CD4-positive, alpha-beta T cell treated with Interleukin-15 for 4 hours (primary cell): ENCODE measurements at places on chromosomes 16 and 17.

- no peak for DNase-seq
Observed at GRCh38 chr17:55307879-55308278, 43.1 kb downstream of the HLF start.

DNA sequence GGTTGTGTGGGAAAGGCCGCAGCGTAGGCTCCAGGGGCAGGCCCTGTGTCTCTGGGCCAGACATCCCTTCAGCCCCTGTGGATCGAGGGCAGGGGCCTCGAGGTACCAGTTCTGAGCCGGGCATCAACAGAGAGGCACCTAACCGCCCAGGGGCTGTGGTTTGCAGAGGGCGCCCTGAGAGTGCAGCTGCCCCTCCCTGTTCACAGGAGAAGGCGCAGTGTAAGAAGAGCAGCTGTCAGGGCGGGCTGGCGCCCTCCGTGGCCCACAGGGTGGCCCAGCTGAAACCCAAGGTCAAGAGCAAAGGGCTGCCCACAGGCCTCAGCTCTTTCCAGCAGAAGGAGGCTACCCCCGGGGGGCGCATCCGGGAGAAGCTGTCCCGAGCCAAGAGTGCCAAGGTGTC, 56.5 kb downstream of the ACTG1 start:
- no peak for DNase-seq

DNA sequence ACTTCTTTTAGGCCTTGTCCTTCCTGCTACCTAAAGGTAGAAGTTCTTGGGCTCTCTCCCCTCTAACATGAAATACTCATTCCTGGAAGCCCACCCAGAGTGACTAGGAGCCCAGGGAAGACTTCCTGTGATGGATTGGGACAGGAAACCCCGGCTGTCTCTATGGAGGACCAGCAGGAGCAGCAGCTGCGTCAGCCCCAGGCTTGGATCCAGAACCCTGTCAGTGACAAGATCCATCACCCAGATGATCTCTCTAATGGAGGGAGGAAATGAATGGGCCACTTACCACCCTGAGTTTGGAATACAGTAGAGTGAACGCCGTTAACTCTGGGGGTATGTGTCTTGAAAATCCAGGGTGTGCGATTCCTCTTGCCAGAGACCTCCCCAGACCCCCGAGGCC, 195.7 kb upstream of the WSCD1 start:
- no peak for DNase-seq

GRCh38 chr16:13291591-13292333, 390.4 kb downstream of the SHISA9 start:
- no peak for DNase-seq

GRCh38 chr16:48914070-48914469, 304.1 kb upstream of the N4BP1 start:
- DNase-seq = no peak

- no peak for DNase-seq
Observed at GRCh38 chr17:57349541-57350247, 93.4 kb downstream of the MSI2 start.

DNA sequence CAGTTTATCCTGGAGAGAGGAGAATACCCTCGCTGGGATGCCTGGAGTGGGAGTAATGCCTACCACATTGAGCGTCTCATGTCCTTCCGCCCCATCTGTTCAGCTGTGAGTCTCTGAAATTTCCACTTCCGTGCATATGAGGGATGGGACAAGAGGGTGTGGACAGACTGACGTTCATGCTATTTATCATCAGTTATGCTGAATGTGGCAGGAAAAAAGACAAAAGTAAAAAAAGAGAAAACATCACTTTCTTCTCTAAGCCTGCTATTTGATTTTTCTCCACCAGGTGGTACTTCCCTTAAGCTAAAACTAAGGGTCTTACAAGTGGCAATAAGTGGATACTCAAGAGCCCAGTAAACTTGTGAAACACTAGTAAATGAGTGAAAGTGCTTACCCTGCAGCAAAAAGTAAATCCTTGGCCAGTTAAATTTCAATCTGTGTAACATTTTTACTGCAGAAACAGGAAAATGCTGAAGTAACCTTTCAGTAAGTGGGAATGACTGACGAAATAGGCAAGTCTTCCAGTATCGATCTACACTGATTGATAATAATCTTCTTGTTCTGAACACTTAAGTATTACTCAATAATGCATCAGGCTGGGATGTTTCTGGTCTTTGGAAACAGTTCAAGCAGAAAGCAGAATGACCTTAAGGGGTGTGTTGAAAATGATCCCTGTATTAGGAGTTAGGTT, 5.6 kb downstream of the CRYBA1 start:
- no peak for DNase-seq

DNA sequence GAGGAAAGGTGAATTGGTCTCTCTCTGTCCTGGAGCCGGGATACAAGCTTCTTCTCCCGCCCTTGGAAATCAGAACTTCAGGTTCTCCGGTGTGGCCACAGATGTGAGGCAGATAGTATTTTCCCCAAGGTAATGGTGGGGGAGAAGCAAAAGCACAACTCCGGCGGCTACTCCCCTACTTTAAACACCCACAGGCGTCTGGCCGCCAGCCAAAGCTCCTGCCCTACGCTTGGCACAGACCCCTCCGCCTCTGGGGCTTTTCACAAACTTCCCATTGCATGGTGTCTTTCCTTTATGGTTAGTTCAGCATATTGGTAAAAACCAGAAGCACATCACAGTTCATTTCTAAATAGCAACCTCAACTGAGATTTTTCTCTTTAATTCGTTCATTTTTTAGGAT, 39.4 kb upstream of the B4GALNT2 start:
- DNase-seq = no peak

- no peak for DNase-seq
Observed at GRCh38 chr16:8053437-8053836, 536.9 kb downstream of the TMEM114 start.

DNA sequence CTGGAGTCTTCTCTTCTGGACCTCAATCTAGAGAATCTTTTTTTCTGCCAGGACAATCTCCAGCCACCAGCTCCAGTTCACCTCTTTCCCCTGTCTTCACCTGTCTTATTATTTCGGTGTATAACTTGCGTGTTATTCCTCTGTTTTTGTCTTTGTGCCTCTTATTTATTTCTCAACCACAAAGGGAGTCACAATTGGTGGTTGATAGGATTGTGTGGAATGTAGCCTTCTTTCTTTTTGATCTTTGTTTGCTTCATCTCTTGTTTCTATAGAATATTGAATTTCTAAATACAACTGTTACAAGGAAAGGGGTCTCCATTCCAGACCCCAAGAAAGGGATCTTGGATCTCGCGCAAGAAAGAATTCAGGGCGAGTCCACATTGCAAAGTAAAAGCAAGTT, 35.9 kb upstream of the HAS3 start:
- no peak for DNase-seq

DNA sequence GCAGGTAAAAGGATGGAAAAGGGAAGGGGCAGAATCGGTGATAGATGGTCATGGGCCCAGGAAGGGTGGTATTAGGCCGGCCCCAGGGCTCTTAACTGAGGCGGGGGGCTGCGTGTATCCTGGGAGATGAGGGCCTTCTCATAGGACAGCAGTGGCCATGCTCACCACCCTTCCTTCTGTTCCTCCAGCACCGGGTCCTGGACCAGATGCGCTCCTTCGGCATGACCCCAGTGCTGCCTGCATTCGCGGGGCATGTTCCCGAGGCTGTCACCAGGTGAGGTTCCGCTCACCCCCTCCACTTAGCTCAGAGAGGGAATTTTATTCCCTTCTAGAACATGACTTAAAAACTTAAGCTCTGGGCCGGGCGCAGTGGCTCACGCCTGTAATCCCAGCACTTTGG, 2.4 kb downstream of the NAGLU start:
- DNase-seq = no peak

- DNase-seq = no peak
Observed at GRCh38 chr17:50649042-50649908, 14.6 kb downstream of the ABCC3 start.

DNA sequence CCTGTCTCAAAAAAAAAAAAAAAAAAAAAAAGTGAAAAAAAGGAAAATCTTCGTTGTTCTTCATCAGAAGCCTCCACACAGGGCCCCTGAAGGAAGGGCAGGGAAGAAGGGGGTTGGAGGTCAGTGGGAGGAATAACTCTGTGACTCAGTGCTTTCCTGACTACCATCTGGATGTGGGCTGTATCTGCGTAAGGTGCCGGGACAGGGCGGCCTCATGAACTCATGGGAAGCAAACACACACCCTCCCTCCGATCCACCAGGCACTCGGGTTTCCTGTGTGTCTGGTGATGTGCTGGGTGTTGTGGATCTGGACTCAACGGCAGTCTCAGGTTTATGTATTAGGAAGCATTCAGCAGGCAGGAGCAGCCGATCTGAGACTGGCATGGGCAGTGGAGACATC, 691.6 kb downstream of the WWOX start:
- DNase-seq = no peak

DNA sequence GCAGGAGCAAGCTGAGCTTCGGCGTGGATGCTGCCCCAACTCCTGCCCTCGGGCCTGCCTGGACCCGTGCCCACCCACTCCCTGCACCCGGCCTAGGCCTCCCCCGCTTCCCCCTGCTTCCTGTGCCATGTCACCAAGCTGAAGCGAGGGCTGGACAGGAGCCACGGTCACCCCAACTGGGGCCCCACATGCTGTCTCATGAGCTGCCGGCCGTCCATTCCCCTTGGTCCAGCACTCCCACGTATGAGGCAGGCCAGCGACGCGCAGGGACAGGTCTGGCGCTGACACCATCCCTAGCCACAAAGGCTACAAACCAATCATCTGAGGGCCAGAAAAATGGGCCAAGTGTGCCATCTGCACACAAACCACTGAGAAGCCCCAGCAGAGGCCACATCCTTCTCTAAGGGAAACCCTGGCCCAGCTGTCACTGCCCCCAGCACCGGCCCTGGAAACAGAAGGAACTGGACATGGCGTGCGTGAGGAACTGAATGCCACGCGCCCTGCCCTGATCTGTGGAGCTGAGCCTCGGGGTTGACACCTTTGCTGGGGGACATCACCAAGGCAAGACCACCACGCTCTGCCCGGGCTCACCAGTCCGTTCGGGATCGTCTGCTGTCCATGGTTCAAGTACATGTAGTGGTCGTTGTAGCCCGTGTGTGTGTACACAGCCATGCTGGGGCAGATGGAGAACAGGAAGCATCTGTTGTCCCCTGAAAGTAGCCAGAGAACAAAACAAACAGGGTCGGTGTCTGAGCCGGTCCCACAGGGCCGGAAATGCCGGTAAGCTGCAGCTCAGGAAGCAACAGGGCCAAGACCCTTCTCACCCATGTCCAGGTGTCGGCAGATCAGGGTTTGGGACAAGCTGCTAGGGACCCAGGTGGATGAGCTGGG, 22.2 kb downstream of the MEAK7 start:
- DNase-seq = no peak

DNA sequence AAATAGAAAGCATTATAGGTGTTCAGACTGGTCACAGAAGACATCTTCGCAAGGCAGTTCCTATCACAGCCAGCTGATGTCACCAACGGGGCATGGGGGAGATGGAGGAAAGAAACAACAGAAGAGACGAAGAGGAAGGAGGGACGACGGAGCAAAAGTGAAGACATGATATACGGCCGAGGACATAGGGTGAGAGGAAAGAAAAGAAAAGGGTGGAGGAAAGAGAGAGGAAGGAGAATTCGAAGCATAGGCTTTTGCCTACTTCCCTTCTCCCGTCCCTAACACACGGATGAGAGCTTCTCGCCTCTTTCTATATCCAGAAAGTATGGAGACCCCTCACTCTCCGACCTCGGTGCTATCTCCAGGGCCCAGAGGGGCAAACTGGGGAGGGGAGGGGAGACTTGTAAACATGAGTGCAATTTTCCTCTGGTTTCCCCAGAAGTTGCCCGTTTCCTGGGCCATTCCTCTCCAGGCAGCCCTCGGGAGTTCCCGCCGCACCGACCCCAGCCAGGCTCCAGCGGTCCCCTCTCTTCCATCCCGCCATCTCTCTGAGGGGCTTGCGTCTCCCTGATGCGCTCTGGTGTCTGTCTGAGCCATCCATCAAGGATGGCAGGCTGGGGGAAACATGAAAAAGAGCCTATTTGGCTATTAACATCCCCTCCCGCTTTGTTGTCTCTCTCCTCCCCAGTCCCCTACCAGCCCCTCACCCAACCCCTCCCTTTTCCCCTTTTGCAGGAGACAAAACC, 26.0 kb downstream of the COPZ2 start:
- DNase-seq = peak; percentile 58

DNA sequence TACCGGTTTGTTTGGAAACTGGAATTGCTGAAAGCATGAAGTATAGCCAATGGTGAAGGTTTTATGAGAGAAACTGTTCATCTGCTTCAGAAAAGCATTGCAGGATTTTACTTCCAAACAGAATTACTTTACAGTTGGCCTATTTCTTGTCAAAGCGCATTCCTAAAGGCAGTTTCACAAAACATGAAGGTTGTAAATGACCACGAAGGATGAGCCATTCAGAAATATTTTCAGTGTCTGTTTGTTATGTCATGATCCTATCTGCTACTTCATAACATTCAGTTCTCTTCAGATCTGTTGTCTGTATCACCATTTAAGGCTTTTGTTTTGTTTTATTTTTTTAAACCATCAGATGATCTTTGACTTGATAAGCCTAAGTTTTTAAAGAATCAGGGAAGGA, 45.7 kb downstream of the AATF start:
- no peak for DNase-seq

GRCh38 chr17:76442341-76443338, 10.3 kb downstream of the UBE2O start:
- no peak for DNase-seq

- no peak for DNase-seq
Observed at GRCh38 chr16:58462997-58463941, 36.7 kb upstream of the NDRG4 start.

DNA sequence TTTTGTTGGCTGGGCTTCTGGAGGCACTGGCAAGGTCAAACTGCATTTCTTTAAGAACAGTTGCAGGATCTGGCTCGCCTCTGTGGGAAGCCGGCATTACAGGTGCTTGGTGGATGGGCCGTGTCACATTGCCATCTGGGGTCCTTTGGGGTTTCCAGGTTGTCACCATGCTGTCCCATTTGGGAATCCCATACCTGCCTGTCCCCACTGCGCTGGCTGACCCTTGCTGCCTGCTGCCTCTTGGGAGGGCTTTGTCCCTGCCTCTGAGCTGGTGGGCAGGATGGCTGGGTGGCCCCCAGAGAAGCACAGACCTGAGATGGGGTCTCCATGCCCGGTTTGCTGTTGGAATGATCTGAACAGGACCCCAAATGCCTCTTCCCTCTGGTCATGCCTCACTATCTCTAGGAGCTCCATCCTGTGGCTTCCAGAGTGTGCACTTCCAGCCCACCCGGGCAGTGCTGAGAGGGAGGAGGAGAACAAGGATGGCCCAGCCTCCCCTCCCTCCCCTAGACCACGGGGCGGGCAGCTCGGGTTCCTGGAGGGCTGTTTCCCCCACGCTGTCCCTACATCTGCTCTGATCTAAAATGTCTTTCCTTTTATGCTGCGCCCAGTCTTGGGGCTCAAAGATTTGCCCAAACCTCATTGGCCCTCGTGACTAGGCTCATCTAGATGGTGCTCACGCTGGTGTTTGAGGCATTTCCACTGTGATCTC, 28.0 kb downstream of the OR1D5 start:
- no peak for DNase-seq

DNA sequence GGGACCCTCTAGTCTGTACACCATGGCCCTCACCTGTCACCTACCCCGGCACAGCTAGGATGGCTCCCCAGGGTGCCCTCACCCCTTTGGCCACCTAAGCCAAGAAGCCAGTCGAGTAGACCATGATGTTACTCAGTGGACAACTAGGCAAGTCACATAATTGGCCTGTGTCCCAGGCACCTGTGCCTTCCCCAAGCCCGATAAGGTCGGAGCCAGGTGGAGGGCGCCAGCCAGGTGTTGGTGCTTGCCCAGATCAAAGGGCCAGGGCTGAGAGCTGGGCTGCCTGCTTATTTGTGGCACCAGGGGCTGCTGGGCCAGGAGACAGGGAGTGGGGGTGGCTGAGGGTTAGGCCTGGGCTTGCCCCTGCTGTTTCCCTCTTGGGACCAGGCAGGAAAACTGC, 16.8 kb downstream of the SPNS2 start:
- no peak for DNase-seq
